ENCODE measurements at places on chromosomes 7 and 10. TPM values are rescaled to one million over a fixed set of nuclear protein-coding genes. Genes with fewer than 3 reads are reported as not detected.

CALY gene
- 0.12 TPM for polyA plus RNA-seq

CLCN1 gene
- polyA plus RNA-seq = 0.35 TPM

PRSS37 gene
- polyA plus RNA-seq = 0.73 TPM

C10orf53 gene
- not detected for polyA plus RNA-seq

VIPR2 gene
- 2.6 TPM for polyA plus RNA-seq

ZNF316 gene
- 56.2 TPM for polyA plus RNA-seq

DNA sequence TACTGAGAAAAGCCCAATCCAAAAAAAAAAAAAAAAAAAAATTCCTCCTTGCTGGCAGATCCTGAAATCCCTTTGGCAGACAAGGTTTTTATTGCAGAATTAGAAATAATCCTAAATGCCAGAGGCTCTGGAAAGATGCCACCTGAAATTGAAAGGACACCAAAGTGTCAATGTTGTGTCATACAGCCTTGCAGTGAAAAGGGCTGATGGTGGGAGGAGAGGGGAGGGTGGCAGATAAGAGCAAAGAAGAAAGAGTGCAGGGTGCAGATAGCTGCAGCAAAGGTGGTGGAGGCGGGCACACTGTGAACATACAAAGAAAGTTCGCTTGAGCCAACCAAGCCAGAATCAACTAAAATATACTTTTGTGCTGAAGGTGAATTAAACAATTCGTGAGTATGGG is 8.2 kb upstream of the OPTN start:
- no peak for DNase-seq

GRCh38 chr10:96387601-96388000 is 28.8 kb upstream of the OPALIN start:
- DNase-seq = no peak

GRCh38 chr10:79331226-79331625 is 16.0 kb upstream of the PPIF start:
- no peak for DNase-seq

DNA sequence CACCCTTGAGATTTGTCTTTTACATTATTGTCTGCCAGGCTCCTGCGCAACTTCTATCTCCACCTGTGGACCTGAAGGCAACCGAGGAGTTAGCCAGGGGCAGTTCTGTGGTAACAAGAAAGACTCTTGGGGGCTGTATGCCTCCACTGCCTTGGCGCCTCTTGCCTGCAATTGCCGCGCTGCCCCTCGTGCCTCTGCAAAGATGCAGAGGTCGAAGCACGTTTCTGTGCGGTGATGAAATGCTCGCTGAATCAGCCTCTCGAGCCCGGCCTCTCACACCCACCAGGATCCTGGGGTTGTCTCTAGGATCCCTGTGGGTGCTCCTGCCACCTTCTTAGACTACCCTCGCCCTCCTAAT is 486 bp upstream of the LHFPL3 start:
- DNase-seq = no peak

- no peak for DNase-seq
Observed at GRCh38 chr7:8303904-8304528, 42.0 kb upstream of the ICA1 start.

- DNase-seq = no peak
Observed at GRCh38 chr7:151247611-151248345, 716 bp downstream of the SMARCD3 start.

DNA sequence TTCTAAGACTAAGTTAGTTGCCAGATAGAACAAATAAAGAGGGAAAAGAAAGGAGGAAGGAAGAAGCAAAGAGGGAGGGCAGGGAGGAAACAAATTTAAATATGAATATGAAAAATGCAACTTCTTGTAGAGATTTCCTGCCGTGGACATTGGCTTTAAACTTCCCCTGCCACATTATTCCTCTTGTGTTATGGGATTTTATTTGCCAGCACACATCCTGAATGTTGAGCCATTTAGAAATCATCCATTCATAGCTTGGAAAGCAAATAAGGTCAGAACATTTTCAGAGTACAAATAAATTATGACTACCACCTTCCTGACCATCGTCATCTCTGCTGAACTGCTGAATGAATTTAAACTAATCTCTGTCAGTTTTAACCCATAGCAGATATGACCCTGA is 911.9 kb upstream of the LRRN3 start:
- DNase-seq = no peak

- DNase-seq = no peak
Observed at GRCh38 chr7:105585850-105586500, 4.7 kb upstream of the EFCAB10 start.

GRCh38 chr10:122884166-122884565 is 4.8 kb upstream of the FAM24B start:
- DNase-seq = no peak

DNA sequence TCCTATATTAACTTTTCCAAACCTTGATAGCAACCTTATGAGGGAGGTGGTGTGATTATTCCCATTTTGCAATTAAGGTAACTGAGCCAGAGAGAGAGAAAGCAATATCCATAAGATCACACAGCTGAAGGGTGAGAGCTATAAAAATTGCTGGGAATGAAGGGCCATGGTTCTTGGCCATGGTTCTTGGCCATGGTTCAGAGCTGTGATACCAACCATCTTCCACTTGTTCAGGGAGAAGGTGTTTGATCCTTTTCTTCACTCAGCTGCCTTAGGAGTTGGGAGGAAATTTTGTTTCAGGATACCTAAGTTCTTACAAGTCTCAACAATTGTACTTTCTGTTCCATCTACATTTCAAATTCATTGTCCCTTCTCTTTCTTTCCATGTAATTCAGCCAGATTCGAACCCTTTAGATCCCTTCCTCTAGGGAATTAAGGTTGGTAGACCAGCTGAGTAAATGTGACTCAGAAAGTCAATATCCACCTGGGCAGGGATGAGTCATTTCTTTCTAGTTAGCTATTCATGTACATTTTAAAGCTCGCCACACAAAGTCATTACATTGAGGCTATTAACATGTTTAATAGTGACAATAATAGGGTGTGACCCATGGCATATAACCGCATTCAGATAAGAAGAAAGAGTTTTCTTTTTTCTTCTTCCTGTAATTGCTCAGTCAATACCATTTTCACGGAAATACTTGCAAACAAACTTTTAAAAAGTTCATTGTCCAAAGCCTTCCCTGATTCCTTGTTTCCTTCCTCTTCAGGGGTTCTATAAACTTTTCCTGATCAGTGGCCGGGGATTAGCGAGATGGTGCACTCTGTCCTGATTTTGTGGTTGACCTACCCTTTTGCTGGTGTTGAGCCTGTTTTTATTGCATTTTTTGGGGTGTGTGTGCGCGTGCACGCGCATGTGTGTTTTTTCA is 143.4 kb downstream of the TCF7L2 start:
- DNase-seq = no peak
